ENCODE measurements at places on chromosomes 1 and 21. TPM values are rescaled to one million over a fixed set of nuclear protein-coding genes. Genes with fewer than 3 reads are reported as not detected.

- no peak for DNase-seq
Measured at GRCh38 chr1:76287917-76288316, 213.4 kb downstream of the ST6GALNAC3 start.

DNA sequence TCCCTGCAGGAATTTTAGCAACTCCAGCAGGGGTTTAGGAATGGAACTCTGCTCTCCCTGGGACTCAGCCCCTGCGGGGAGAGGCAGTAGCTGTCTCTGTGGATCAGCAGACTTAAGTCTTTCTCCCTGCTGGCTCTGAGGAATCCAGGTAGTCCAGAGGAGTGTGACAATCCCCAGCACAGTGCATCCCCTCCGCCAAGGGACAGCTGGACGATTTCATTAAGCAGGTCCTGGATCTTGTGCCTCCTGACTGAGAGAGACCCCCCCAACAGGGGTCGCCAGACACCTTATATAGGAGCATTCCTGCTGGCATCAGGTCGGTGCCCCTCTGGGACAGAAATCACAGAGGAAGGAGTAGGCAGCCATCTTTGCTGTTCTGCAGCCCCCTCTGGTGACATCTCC, 30.6 kb downstream of the AKT3 start:
- DNase-seq, result no peak

AGBL4 gene
- total RNA-seq, result 0.35 TPM

OSCP1 gene
- total RNA-seq, result 8.4 TPM
